Tongue (tissue), 3 donors: ENCODE measurements at places on chromosomes 1 and 21. TPM values are rescaled to one million over a fixed set of nuclear protein-coding genes. Genes with fewer than 3 reads are reported as not detected.
A peak's percentile ranks its signal among the peaks of the same experiment; 100 is the strongest.

The MROH9 gene
- not detected for total RNA-seq

GRCh38 chr1:2633936-2634491 lies 1.2 kb upstream of the MMEL1 start:
- DNase-seq, result no peak

DNA sequence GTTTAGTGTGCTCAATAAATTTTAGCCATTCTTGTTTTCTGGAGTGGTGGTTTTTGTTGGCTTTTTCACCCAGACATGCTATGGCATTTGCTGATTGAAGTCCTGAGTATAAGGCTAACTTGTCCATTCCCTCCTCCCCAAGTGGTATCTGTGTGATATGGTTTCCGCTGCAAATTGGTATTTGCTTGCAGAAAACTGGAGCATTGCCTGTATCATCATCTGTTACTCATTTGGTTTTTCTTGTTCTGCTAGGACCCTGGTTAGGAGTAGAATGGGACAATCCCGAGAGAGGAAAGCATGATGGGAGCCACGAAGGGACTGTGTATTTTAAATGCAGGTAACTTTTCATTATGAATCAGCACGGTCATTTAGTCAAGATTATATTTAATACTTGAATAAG lies 34.0 kb downstream of the TBCE start:
- no peak for DNase-seq

The PPM1J gene
- total RNA-seq, result 2.5 TPM

GRCh38 chr1:64000021-64000420 lies 203.4 kb upstream of the UBE2U start:
- no peak for DNase-seq

GRCh38 chr1:2556277-2556677 lies at the start of gene TNFRSF14:
TSS of gene TNFRSF14 (plus strand) at chr1:2556371. CDS start at chr1:2556665, 294 bp downstream.
- peak; percentile 60 for DNase-seq

The SIPA1L2 gene
- total RNA-seq, result 71.3 TPM

- no peak for DNase-seq
These were observed 164.9 kb upstream of the RAB4A start for GRCh38 chr1:229105822-229106525.

DNA sequence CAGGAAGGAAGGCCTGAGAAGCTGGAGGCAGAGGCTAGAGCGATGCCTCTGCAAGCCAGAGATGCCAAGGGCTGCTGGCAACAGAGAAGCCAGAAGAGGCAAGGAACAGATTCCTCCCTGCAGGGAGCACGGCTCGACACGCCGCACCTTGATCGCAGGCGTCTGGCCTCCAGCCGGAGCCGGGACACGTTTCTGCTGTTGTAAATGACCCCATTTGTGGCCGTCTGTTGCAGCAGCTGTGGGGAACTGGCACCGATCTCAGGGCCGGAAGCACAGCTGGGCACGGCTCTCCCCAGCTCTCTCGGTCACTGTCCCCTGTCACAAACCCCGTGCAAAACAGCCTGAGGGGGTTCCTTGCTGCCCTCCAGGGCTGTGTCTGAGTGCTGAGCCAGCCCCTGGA lies 59.6 kb downstream of the SIK1 start:
- peak; percentile 88 for DNase-seq

The MXRA8 gene
- 95.3 TPM for total RNA-seq

GRCh38 chr21:42614811-42615351 lies 38.5 kb upstream of the PDE9A start:
- peak; percentile 26 for DNase-seq

GRCh38 chr1:160428655-160429054 lies 28.3 kb downstream of the VANGL2 start:
- peak; percentile 55 for DNase-seq

The PLEKHA6 gene
- 4.4 TPM for total RNA-seq

The TTC3 gene
- 339 TPM for total RNA-seq

The LBR gene
- 42.7 TPM for total RNA-seq

The GALE gene
- total RNA-seq, result 30.6 TPM

The TDRD5 gene
- total RNA-seq, result 0.82 TPM

DNA sequence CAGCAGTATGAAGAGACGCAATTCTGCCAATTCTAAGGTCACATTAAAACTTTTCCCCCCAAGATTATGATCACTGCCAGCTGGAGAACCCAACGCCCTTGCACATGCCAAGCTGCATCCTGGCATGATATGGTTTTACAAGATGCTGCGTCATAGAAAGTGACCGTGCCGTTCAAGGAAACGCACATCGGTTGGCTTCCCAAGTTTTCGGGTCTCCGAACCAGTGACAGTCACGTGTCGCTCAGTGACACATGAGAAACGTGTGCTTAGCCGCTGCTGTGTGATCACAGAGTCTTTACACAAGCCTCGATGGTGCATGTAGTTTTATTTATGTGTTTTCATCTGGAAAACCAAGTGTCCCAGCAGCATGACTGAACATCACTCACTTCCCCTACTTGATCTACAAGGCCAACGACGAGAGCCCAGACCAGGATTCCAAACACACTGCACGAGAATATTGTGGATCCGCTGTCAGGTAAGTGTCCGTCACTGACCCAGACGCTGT lies 7.4 kb downstream of the SMIM1 start:
- no peak for DNase-seq

DNA sequence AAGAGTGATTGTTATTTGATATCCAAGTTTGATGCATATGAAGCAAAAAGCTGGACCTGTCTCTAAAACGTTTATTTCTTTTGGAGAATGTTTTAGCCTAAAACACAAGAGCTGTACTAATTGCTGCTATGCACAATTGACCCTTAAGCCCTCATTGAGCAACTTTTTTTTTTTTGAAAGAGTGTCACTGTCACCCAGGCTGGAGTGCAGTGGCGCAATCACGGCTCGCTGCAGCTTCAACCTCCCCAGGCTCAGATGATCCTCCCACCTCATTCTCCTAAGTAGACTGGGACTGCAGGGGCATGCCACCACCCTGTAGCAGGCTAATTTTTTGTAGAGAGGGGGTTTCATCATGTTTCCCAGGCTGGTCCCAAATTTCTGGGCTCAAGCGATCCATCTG lies 129.1 kb downstream of the PIK3R3 start:
- DNase-seq, result no peak

DNA sequence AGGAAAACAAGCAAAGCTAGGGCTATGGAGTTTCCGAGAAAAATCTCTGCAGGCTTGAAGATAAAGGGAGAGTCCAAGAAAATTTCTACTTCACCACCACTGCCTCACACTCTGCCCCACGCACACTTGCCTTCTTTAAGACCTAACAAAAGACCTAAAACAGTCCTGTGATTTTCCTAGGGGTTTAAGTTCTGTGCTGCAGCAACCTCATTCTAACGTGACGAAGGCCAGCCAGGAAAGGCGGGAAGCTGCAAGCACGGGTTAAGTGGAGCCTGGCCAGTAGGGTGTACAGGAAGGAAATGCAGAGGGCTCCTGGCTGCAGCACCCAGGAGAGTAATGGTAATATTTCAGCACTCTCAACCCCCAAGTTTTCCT lies 1.5 kb downstream of the SPATA6 start:
- peak; percentile 68 for DNase-seq

DNA sequence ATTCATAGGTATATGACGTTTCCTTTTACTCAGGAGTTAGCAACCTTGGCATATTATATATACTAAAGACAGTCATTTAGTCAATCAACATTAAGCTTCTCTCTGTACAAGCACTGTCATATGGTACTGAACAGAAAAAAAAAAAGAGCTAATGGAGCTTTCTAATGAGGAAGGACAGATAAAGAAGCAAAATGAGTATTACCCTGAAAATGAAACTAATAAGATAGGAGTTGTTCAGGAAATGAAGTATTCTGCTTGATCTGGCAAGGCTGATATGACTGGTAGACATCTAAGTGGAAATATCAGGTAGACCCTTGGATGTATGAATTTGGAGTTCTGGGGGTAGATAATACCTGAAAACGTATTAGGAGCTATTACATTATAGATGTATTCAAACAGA lies 4.3 kb upstream of the IKBKE start:
- no peak for DNase-seq

GRCh38 chr1:236320671-236321070 lies 38.9 kb upstream of the ERO1B start:
- no peak for DNase-seq

The MTARC2 gene
- total RNA-seq, result 13.3 TPM

- DNase-seq, result peak; percentile 73
These were observed 138.1 kb downstream of the MIS18A start for GRCh38 chr21:32140604-32141317.

DNA sequence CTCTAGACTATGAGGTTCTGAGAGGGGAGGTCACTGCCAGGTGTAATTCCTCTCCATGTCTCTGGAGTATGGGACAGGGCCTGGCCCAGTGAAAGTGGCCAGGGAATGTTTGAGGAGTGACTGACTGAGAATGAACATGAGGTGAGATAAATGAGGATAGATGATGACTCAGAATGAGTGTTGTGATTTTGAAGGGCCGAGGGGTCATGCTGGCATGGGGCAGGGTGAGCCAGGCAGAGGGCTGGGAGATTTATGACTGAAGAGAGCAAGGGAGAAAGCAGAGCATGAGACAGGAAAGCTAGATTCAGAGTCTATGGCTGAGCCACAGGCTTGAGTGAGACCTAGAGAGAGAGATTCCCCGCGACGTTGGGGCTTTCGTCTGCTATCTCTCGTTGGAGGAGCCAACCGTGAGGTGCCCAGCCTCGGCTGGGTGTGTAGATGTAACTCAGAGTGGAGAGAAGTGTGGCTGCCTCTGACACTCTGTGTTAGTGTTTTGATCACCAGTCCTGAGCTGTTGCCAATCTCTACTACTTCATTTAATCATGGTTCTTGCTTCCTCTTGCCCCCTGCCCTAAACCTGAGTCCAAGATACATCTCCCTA lies 50.1 kb downstream of the FOXD2 start:
- no peak for DNase-seq

DNA sequence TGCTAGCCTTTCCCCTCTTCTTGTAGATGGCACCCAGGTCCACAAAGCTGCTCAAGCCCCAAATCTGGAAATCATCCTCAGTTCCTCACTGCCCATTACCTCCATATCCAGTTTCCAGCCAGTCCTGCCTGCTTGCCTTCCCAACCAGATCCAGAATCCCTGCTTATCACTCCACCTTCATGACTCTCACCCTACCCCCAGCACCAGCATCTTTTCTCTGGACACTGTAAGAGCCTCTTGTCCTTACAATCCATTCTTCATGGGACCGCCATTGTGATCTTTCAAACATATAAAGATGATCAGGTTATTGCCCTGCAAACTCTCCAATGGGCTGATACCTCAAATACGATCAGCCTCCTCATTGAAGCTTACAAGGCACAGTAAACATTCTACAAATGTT lies 23.5 kb upstream of the NPL start:
- no peak for DNase-seq

The SHISAL2A gene
- not detected for total RNA-seq

- no peak for DNase-seq
These were observed 10.6 kb downstream of the URB1 start for GRCh38 chr21:32382108-32382644.

DNA sequence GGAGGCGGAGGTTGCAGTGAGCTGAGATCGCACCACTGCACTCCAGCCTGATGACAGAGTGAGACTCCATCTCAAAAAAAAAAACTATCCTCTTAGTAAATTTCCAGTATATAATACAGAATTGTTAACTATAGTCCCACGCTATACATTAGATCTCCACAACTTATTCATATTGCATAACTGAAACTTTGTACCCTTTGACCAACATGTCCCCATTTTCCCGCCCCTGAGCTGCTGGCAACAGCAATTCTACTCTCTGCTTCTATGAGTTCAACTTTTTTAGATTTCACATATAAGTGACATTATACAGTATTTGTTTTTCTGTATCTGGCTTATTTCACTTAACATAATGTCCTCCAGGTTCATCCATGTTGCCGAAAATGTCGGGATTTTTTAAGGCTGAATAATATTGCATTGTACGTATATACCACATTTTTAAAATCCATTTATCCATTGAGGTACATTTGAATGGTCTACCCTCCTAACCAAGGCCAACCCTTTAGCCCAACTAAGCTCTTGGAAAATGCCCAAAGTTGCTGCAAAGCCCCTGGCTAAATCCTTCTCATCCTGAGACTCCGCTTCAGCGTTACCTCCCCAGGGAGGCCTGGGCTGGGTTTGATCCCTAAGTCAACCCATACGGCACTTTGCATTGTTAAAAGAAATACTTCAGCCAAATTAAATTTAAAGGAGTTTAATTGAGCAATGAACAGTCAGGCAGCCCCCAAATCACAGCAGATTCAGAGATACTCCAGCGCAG lies 34.2 kb downstream of the NEK2 start:
- no peak for DNase-seq

The PYHIN1 gene
- total RNA-seq, result 0.21 TPM

- peak; percentile 42 for DNase-seq
These were observed 13.7 kb upstream of the RGS16 start for GRCh38 chr1:182617734-182618351.

DNA sequence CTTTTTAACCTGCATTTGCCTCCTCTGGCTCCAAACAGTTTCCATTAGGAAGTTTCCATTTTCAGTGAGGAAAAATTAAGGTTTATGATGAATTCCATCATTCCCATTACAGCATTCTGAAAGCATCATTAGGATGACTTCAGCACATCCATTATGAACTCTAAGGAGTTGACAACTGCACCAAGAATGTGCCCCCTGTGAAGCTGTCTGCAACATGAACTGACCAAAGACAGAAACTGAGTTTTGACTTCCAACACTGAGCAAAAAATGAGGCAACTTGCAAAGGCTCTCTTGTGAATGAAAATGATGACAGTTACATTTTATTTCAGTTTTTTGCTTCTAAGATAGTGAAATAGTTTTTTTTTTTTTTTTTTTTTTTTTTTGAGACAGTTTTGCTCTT lies 18.3 kb upstream of the KCNE1 start:
- DNase-seq, result no peak

GRCh38 chr21:14737922-14738321 lies 191.8 kb upstream of the SAMSN1 start:
- peak; percentile 59 for DNase-seq

The GPR3 gene
- total RNA-seq, result 0.41 TPM

The SLC45A1 gene
- total RNA-seq, result 3.2 TPM

DNA sequence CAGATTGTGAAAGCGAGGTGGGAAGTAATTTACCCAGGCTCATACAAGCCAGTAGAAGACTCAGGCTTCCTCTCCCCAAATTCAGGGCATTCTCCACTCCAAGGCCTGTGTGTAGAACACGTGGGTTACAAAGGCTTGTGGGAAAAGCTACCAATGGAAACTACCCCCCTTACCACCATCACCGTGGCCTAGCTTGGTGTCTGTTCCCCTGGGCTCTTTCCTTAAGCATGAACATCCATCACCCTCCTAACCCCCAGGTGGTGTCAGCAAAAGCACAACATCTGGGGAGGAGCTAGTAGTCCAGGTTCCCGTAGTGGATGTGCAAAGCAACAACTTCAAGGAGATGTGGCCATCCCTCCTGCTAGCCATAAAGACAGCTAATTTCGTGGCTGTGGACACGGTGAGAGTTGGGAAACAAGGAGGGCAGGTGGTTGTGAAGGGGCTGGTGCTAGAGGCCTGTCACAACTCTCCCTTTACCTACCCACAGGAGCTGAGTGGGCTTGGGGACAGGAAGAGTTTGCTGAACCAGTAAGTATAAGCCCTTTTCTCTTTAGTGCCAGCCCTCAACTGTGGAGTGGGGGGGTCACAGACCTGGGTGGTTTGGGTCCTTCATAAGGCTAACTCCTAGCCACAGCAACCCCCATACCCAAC lies 701 bp upstream of the MUTYH start:
- no peak for DNase-seq
